ENCODE measurements at places on chromosomes 2 and 18. TPM values are rescaled to one million over a fixed set of nuclear protein-coding genes. Genes with fewer than 3 reads are reported as not detected.

DSG4 gene
- total RNA-seq = not detected

ZBTB7C gene
- under 0.01 TPM for total RNA-seq

SCG2 gene
- total RNA-seq = 7.3 TPM

SERPINB13 gene
- not detected for total RNA-seq

PLB1 gene
- 0.31 TPM for total RNA-seq

ANKAR gene
- total RNA-seq = 3.0 TPM

DES gene
- total RNA-seq = not detected

REEP1 gene
- not detected for total RNA-seq

ZNF2 gene
- total RNA-seq = 8.7 TPM

ZNF396 gene
- total RNA-seq = 2.1 TPM

MC2R gene
- not detected for total RNA-seq
